ENCODE measurements at places on chromosomes 7 and 10.

- no peak for DNase-seq
Observed at GRCh38 chr7:98974906-98975816, 96.8 kb downstream of the TRRAP start.

DNA sequence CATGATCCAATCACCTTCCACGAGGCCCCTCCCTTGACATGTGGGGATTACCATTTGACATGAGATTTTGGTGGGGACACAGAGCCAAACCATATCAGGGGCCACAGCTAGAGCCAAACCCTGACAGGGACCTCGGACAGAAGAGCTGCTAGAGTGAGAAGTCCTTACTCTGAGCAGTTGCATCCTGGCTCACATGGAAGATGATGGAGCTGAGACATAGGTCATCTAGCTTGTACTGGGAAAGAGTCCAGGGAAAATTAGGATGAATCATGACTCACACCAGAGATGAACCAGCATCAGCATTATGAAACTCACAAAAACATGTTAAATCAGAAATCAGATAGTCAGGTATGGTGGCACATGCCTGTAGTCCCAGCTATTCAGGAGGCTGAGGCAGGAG lies 12.8 kb upstream of the FMC1 start:
- DNase-seq = no peak

GRCh38 chr10:67696029-67696428 lies at the start of gene CTNNA3:
TSS of gene CTNNA3 (minus strand) at chr10:67696195.
- no peak for DNase-seq

- DNase-seq = no peak
Observed at GRCh38 chr10:89494068-89494467, 41.3 kb downstream of the SLC16A12 start.

All from effector CD8-positive, alpha-beta T cell (primary cell).